Esophagus squamous epithelium (tissue), 5 donors: ENCODE measurements at places on chromosomes 16 and 17.

DNA sequence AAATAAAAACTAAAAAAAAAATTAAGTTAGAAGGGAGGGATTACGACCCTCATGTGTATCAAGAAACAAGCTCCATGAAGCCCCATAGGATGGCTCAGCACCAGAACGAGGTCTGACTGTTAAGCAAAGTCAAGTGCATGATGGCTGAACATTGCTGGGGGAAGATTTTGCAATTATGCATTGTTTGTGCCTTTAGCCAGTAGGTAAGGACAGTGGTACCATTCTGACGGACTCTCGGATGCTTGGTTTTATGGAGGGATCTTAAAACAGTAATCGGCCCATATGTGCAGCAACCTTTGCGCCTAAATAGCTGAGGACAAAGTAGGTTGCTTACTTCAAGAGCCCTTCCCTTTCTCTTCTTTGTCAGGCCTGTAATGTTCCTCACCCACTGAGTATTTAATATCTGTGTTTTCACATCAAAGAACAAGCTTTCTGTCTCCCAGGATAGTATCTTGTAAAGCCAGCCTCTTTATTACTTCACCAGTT lies 186.0 kb downstream of the WWOX start:
- no peak for DNase-seq

- DNase-seq, result no peak
These were observed 35.1 kb downstream of the MFSD11 start for GRCh38 chr17:76772842-76773525.

GRCh38 chr16:19167710-19168370 lies at the start of gene SYT17:
TSS of gene SYT17 (plus strand) at chr16:19168240. CDS start at chr16:19168647, 407 bp downstream.
- no peak for DNase-seq

- no peak for DNase-seq
These were observed 117.4 kb upstream of the SMURF2 start for GRCh38 chr17:64779376-64780095.

DNA sequence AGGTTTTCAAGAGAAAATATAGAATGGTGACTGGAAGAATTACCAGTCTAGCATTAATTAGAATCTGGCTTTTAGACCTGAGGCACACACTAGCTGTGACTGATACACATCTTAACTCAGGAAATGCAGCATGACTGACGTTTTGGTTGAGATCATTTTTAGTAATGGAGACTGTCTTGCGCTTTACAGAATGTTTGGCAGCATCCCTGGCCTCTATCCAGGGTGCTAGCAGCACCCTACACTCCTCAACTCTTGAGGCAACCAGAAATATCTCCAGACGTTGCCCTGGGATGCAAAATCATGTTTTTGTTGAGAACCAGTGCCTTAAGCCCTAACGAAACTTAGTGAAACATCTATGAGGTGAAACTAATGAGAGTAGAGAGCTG lies 109.0 kb downstream of the HS3ST3A1 start:
- DNase-seq, result no peak

DNA sequence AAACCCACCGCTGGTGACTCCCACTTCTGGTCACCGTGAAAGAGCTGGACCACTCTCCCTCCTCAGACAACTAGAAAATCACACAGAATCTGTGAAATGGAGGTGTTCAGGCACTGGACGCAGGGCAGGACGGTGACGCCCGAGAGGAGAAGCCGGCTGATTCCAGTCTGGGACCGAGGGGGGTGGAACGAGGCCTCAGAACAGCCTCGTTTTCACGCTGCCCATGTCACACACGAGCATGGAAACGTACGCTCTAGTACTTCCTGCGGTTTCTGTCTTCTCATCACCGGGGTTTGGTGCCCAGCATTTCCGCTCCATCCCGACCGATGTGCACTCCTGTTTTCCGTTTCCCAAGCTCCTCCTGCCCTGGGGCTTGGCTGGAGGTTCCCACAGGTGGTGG lies 101.8 kb upstream of the METRNL start:
- no peak for DNase-seq

DNA sequence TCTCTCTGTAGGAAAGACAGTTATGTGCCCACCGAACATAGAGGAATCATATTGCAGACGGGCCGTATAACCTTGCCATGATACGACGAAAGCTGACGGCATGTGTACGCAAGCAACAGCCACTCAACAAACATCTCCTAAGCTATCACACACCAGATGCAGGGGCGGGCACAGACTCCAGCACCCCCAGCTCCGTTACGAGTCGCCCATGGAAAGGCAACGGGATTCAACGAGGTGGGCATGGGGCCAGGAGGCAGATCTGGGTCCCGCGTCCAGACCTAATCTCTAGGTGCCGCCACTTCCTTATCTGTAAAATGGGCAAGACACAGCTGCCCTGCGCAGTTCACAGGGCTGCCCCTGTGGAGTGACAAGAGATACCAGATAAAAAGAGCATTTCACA lies 35.6 kb downstream of the ABR start:
- no peak for DNase-seq

GRCh38 chr17:18206962-18207361 lies 18.5 kb upstream of the LLGL1 start:
- DNase-seq, result no peak

DNA sequence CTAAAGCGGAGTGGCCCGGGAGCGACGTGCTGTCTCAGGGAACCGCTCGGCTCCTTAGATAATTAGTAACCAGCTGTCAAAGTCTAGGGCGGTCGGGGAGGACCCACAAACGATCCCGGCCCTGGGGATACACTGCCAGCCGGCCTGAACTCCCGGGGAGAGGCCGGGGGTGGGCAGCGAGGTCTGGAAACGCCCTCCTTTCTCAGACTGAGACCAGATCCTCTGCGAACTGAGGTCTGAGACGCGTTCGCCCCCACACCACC lies 1.3 kb downstream of the HNF1B start:
- no peak for DNase-seq
